ENCODE measurements at places on chromosomes 7 and 10.

- peaks cover 7% of the 10 kb centered on the region for H3K36me3 ChIP-seq
- DNase-seq = no peak
- peak overlapping the region; percentile 34 for H3K27ac ChIP-seq
- H3K4me1 ChIP-seq = peaks cover 4% of the 10 kb centered on the region
Measured at GRCh38 chr7:77288676-77289320, 89.2 kb upstream of the FGL2 start.

GRCh38 chr7:102415685-102416225, 17.6 kb upstream of the ORAI2 start:
- H3K4me1 ChIP-seq = no peaks in the 10 kb centered on the region
- H3K4me3 ChIP-seq = no peak overlapping the region
- H3K27me3 ChIP-seq = no peaks in the 10 kb centered on the region
- no peak for DNase-seq
- no peak overlapping the region for H3K27ac ChIP-seq

- H3K36me3 ChIP-seq = no peaks in the 10 kb centered on the region
- no peak overlapping the region for H3K27ac ChIP-seq
- no peaks in the 10 kb centered on the region for H3K27me3 ChIP-seq
- H3K4me3 ChIP-seq = no peak overlapping the region
- DNase-seq = no peak
- H3K4me1 ChIP-seq = peaks cover 5% of the 10 kb centered on the region
Measured at GRCh38 chr7:17236603-17237002, 61.8 kb upstream of the AHR start.

DNA sequence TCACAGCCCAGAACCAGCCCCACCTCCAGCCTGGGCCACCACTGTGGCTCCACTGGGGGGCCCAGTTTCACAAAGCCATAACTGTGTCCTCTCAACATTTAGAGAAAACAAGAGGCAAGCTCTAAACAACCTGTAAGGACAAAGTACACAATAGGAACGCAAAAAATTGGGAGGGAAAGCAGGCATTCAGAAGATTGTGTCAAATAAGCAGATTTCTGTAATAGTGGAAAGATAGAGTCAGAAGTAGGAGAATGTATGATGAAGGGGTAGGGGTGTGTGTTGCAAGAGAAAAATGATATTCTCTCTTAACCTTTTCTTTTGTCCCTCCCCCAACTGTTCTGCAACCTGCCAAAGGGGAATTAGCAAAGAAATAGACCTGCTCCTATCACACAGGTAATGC, 449.9 kb upstream of the NPVF start:
- H3K36me3 ChIP-seq = no peaks in the 10 kb centered on the region
- H3K27ac ChIP-seq = no peak overlapping the region
- DNase-seq = no peak
- H3K4me1 ChIP-seq = no peaks in the 10 kb centered on the region

DNA sequence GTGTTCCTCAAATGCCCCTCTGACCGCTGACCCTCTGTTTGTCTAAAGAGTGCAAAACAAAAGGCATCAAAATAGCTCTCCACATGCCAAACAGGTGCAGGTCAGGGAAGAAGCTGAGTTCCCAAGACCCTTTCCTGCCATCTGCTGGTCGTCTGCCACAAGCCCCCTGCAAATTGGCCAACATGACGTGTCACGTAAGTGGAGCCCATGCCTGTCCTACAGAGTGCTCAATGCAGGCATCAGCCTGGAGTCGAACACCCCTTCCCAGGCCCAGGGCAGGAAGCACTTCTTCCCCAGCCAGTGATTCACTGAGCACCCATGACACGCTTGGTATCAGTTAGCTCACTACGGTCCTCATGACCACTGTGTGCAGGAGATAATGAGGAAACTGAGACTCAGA, 14.1 kb downstream of the TMEM72 start:
- H3K4me3 ChIP-seq = no peak overlapping the region
- DNase-seq = no peak
- H3K27me3 ChIP-seq = no peaks in the 10 kb centered on the region
- H3K27ac ChIP-seq = no peak overlapping the region

- no peaks in the 10 kb centered on the region for H3K36me3 ChIP-seq
- DNase-seq = no peak
- H3K4me1 ChIP-seq = no peaks in the 10 kb centered on the region
- H3K4me3 ChIP-seq = no peak overlapping the region
- H3K27ac ChIP-seq = no peak overlapping the region
Measured at GRCh38 chr10:115935731-115936130, 337.3 kb downstream of the GFRA1 start.

- H3K36me3 ChIP-seq = no peaks in the 10 kb centered on the region
- H3K27me3 ChIP-seq = no peaks in the 10 kb centered on the region
- peaks cover 3% of the 10 kb centered on the region for H3K4me1 ChIP-seq
- peak overlapping the region; percentile 33 for H3K27ac ChIP-seq
- no peak for DNase-seq
- H3K4me3 ChIP-seq = no peak overlapping the region
Measured at GRCh38 chr7:91330191-91330808, 66.1 kb downstream of the FZD1 start.

GRCh38 chr10:20407357-20407756, 489.8 kb downstream of the NEBL start:
- no peak overlapping the region for H3K4me3 ChIP-seq
- no peak for DNase-seq
- H3K4me1 ChIP-seq = no peaks in the 10 kb centered on the region
- H3K27ac ChIP-seq = no peak overlapping the region

GRCh38 chr7:121024611-121025010, 36.1 kb downstream of the CPED1 start:
- H3K36me3 ChIP-seq = no peaks in the 10 kb centered on the region
- DNase-seq = no peak
- H3K27me3 ChIP-seq = no peaks in the 10 kb centered on the region
- H3K4me1 ChIP-seq = no peaks in the 10 kb centered on the region
- no peak overlapping the region for H3K4me3 ChIP-seq

DNA sequence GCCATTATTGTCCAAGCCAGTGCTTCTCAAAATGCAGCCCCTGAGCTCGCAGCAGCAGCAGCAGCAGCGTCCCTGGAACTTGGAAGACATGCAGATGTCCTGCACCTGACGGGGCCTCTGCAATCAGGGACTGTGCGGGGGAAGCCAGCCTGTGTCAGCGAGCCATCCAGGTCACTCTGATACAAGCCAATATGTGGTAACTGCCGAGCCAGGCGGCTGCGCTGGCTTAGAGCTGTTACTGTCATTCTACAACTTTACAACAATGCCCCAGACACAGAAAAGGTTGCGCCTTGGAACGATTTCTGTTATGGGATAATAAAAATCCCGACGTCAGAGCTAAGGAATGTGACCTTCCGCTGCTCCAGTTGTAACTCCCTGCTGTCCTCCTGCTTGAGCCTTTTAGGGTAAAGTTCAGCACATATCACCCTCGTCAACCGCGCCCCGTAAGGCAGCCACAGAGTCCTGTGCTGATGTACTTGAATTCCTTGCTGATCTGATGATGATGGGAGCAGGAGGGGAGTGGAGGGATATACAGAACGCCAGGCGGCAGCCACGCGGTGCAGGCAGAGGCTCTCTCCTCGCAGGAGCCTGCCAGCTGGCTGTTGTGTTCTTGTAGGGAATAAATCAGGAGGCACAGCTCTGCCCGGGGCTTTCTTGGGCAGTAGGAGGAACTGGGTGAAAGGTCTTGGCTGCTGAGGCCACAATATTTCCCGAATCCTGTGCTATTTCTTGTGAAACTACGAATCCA, 20.0 kb upstream of the CRYGN start:
- peak overlapping the region; percentile 85 for H3K27ac ChIP-seq
- H3K36me3 ChIP-seq = no peaks in the 10 kb centered on the region
- H3K4me3 ChIP-seq = no peak overlapping the region
- H3K4me1 ChIP-seq = no peaks in the 10 kb centered on the region
- H3K27me3 ChIP-seq = no peaks in the 10 kb centered on the region

DNA sequence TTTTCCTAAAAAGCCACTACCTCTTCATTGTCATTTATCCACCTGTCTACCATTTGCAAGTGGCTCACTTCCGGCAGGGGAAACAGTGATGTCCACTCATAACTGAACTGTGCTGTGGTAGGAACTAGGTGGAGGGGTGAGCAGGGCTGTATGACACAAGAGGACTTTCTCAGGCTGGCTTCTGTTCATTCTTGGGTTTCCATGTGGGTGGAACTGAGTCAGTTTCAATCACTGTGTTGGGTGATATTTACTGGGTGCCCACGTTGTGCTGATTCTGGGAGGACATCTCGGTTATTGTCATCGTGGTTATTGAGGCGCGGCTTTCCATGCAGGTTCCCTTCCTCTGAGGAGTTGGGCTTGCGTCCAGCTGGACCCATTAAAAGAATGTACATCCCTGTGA, 38.8 kb downstream of the RAMP3 start:
- H3K4me1 ChIP-seq = no peaks in the 10 kb centered on the region
- no peaks in the 10 kb centered on the region for H3K27me3 ChIP-seq
- no peaks in the 10 kb centered on the region for H3K36me3 ChIP-seq
- no peak overlapping the region for H3K4me3 ChIP-seq
- no peak for DNase-seq

DNA sequence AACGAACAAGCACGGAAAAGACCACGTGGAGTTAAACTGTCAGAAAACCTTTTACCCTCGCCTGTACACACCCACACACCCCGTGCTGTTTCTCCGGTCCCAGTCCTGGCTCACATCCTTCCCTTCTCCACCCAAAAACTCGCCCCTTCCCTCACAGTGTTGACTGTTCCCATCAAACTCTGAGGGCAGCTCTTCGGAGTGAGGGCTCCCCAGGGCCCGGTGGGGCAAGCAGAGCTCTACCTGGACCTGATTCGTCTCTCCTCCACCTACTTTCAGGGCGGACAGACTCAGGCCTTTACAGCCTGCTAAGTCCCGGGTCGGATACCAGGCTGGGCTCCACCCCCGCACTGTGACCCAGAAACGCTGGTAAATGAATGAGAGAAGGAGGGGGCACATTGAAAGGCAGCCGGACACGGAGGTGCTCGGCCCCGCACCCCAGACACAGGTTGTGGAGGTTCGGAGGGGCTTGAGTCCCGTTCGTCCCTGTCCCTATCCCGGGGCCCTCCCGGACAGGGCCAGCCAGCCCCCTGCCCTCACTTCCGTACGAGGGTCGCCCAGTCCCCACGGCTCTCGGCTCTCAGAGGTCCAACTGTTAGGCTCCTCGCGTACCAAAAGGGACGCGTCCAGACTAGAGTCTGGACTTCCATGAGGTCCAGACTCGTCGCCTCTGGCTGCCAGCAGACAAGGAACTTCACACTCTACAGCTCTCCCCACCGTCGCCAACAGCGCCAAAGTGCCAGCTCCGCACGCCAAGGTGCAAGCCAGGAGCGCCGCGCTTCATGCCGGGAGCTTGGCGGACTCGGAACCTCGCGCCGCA, 31.7 kb upstream of the ASL start:
- H3K27me3 ChIP-seq = no peaks in the 10 kb centered on the region
- no peaks in the 10 kb centered on the region for H3K36me3 ChIP-seq
- no peaks in the 10 kb centered on the region for H3K4me1 ChIP-seq
- peak; percentile 84 for DNase-seq
- peak overlapping the region; percentile 42 for H3K4me3 ChIP-seq
- H3K27ac ChIP-seq = no peak overlapping the region

GRCh38 chr7:107108793-107109371, 59.9 kb upstream of the HBP1 start:
- no peak for DNase-seq
- H3K36me3 ChIP-seq = no peaks in the 10 kb centered on the region
- H3K27me3 ChIP-seq = no peaks in the 10 kb centered on the region

DNA sequence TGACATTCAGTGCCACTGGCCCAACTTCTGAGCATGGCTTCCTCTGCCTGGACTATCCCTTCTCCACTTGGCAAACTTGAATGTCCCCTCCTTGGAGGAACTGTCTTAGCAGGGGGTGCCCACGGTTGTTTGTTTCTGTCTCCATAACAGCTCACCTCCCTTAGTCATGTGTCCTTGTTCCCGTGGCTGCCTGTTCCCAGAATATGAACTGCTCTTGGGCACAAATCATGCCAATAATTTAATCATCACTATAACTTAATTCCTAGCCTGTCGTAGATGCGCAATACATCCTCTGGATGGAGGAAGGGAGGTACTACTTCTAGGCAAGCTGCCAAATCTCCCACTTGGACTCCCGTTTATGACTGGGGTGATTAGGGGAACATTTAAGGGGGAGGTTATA, 173.1 kb downstream of the MYOF start:
- no peak overlapping the region for H3K4me3 ChIP-seq
- peaks cover 21% of the 10 kb centered on the region for H3K36me3 ChIP-seq
- DNase-seq = no peak
- H3K4me1 ChIP-seq = no peaks in the 10 kb centered on the region
- no peaks in the 10 kb centered on the region for H3K27me3 ChIP-seq
- no peak overlapping the region for H3K27ac ChIP-seq

DNA sequence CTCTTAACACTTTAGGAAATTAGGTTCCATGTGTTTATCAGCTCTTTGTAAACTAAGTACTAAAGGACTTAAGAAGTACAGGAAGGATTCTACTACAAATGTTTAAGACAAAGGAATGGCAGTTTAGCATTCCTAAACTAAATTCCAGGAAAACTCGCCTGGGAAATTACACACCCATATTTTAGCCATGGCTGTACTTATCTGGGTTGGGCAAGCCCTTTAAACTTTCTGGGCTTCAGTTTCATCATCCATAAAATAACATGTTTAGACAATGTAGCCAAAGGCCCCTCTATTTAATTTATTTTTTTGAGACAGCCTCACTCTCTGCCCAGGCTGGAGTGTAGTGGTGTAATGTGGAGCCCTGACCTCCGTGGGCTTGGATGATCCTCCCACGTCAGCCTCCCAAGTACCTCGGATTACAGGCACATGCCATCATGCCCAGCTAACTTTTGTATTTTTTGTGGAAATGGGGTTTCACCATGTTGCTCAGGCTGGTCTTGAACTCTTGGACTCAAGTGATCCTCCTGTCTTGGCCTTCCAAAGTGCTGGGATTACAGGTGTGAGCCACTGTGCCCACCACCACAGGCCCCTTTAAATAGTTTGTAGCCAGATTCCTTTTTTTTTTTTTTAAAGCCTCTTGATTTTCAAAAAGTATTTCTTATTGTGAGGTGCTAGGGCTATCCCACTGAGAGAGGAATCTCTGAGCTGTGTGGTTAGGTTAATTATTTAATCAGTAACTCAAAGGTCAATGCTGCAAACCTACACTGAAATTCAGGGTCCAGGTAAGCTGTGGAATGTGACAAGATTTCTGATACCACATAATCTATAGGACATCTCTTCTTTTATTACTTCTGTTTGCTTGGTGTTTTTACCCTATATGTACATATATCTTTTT, 32.1 kb downstream of the TMEM60 start:
- H3K27me3 ChIP-seq = no peaks in the 10 kb centered on the region
- H3K4me3 ChIP-seq = no peak overlapping the region
- no peak for DNase-seq
- H3K27ac ChIP-seq = no peak overlapping the region

GRCh38 chr7:105782391-105783042, 93.9 kb downstream of the ATXN7L1 start:
- no peak overlapping the region for H3K4me3 ChIP-seq
- no peak overlapping the region for H3K27ac ChIP-seq
- H3K4me1 ChIP-seq = no peaks in the 10 kb centered on the region
- H3K27me3 ChIP-seq = no peaks in the 10 kb centered on the region
- H3K36me3 ChIP-seq = no peaks in the 10 kb centered on the region
- no peak for DNase-seq

- no peaks in the 10 kb centered on the region for H3K36me3 ChIP-seq
- H3K27ac ChIP-seq = no peak overlapping the region
- peaks cover 6% of the 10 kb centered on the region for H3K4me1 ChIP-seq
- H3K4me3 ChIP-seq = no peak overlapping the region
Measured at GRCh38 chr7:131021902-131022301, 287.9 kb upstream of the KLF14 start.

- no peaks in the 10 kb centered on the region for H3K36me3 ChIP-seq
- no peak overlapping the region for H3K27ac ChIP-seq
- no peak for DNase-seq
- no peaks in the 10 kb centered on the region for H3K27me3 ChIP-seq
- no peak overlapping the region for H3K4me3 ChIP-seq
Measured at GRCh38 chr7:123787220-123788007, 38.6 kb upstream of the WASL start.

GRCh38 chr10:119078422-119079179, 2.0 kb downstream of the EIF3A start:
- no peaks in the 10 kb centered on the region for H3K27me3 ChIP-seq
- H3K36me3 ChIP-seq = no peaks in the 10 kb centered on the region
- no peak for DNase-seq
